ENCODE measurements at places on chromosomes 12 and 14.
A peak's percentile ranks its signal among the peaks of the same experiment; 100 is the strongest.

DNA sequence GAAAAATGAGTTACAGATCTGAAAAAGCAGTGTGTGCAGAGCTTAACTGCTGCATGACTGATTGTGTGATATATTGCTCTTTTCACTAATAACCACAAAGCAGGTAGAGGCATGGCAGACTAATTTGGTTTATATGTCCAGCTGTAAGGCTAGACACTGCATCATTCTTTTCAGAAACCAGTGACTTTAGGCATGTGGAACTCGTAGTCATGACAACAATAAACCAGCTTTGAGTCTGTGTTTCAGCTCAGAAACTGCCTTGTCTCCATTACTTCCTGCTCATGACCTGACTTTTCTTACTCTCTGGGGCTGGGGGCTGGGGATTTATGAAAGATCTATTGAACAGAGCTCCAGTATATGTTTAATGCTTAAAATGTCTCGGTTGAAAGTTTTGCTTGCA, 146.8 kb upstream of the LRIG3 start:
- peak; percentile 76 for DNase-seq

DNA sequence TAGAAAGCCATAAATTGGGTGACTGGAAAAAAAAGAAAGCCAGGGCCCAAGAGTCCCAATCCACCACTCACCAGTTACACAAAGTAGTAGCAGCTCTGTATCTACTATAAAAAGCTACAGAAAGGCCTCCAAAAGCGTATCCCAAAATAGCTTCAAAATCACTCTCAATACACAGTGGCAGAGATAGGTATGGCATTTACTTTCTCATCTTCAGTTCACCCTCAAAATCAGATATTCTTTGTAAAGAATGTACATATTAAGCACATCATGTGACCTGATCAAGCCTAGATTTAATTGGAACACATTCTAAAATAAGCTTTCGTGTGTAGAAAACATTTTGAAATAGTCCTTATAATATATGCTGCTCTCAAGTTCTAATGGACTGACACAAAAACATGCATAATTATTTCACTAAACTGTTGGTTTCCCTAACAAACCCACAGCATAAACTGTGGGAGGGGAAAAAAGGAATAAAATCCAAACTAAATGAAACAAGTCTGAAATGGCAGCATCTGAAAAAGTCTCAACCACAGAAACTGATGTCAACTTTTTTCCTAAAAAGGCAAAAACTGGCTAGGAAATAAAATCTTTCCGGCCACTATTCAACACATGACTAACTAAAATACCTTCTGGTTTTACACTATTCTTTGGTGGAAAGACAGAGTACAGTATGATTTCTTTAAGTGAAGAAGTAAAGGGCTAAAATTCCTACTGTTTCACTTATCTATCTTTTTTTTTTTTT, 25.9 kb downstream of the UBE2N start:
- no peak for DNase-seq

DNA sequence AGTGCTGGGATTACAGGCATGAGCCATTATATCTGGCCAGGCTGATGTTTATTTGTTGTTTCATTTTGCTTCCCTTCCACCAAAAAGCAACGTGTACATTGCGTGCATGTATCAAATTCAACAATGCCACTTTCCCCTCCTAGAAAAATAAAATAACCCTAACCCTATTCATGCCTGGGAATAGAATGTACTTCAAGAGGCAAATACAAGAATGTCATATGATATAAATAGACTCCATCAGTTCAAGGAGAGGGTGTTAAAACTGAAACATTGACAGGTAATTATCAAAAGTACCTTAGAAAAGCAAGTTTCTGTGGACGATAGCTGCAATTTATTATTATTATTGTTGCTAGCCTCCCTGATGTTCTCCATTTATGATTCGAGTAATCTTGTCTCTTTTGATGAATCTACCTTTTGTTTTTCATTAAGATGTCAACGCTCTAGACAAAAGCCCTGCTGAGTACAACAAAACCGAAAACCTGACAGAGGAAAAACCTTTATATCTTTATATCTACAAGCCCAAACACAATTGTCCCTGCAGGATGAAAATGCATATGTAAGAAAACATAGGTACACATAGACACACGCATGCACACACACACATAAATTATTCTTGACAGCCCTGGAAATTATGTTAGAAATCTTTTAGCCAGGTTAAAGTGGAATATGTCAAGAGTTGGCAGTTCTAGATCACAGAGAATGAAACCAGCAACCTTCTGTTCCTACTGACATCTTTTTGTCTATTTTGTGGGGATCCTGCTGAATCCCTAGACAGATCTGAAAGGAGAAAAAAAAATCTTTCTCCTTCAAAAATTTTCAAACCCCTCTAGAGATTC, 98.9 kb downstream of the BTG1 start:
- DNase-seq = no peak

- DNase-seq = no peak
These were observed 1662.6 kb upstream of the SEL1L start for GRCh38 chr14:83196236-83196635.

GRCh38 chr12:113796852-113797534, 169.1 kb downstream of the RBM19 start:
- peak; percentile 30 for DNase-seq

DNA sequence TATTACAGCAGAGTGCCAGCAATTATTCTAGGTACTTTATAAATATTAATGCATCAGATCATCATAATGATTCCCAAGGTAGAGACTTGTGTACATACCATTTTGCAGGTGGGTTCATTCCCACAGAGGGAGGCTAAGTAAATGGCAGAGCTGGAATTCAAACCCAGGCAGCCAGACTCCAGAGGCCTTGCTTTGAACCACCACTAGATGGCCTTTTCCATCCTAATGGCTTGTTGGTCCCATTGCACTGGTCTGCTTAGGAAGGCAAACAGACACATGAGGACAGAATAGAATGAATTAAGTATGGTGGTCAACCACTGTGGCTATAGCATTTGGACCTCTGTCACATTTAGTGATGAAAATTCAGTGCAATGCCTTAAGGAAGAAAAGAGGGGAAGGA, 158.7 kb downstream of the METTL25 start:
- DNase-seq = no peak

DNA sequence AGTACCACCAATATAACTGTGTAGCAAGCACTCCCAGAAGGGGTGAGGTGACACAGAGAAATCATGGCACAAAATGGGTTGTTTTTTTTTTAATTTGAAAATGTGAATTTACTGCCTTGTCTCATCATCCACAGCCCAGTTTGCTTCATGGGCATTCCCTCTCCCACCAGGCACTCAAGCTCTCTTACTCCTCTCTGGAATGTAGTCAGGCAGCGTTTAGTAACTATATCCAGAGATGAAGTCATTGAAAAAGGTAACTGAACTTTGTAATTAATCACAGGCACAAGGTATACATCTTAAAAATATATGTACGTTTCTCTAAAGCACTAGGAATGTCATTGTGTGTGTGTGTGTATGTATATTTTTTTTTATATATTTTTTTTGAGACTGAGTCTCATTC, 91.4 kb downstream of the FAR2 start:
- DNase-seq = peak; percentile 48

DNA sequence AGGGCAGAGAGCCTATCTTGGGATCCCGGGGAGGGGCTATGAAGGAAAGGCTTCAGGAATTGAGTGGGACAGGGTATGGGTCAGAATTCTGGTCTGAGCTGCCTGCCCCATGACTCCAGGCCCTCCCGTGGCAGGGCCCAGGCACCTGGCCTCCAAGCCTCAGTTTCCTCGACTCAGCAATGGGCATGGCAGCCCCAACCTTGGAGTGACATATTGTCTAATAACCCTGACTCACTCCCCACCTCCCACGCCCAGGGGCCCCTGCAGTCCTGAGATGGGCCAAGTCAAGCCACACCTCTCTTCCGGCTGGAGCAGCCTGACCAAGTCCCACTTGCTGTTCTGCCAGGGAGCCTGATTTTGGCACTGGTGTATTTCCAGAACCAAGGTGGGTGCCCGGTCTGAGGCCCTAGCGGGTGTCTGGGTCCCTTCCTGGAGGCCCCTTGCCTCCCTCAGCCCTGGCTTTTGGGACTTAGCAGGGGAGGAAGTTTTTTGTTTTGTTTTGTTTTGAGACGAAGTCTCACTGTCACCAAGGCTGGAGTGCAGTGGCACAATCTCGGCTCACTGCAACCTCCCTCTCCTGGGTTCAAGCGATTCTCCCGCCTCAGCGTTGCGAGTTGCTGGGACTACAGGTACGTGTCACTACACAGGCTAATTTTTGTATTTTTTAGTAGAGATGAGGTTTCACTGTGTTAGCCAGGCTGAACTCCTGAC, 40.3 kb upstream of the RCOR1 start:
- no peak for DNase-seq

- no peak for DNase-seq
These were observed 301.1 kb upstream of the NPAS3 start for GRCh38 chr14:32637582-32637981.

GRCh38 chr14:104656014-104656714, 33.3 kb upstream of the INF2 start:
- DNase-seq = no peak

DNA sequence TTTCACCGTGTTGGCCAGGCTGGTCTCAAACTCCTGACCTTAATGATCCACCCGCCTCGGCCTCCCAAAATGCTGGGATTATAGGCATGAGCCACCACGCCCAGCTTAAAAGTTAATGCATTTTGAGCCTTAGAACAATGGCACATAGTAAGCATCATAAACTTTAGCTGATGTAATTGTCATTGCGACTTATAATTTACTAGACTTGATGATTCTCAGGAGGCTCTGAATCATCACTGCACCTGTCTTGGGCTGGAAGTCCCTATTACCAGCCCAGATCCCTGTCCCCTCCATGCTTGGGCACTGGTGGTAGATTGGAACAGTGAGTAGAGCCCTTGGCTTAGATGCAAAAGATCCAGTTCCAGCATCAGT, 26.1 kb downstream of the KMT5A start:
- no peak for DNase-seq

DNA sequence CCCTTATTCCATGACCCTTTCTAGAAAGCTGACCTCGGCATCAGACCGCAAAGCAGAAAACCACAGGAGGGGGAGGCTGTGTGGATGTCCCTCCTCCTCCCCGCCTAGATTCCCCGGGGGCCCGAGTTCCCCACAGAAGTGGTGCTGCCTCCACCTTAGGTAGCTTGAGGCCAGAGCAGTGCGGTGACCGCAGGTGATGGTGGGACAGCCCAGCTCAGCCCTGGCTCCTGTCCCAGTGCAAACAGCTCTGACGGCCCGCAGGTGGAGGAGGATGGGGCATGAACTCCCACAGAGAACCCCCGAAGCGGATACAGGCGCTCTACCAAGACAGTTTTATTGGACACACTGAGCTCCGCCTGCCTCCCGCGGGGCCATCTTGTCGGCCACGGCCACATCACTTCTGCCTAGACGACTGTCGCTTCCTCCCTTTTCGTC, 19.5 kb downstream of the ARL6IP4 start:
- DNase-seq = no peak

GRCh38 chr12:122354958-122355641, 67.4 kb downstream of the CLIP1 start:
- DNase-seq = no peak

DNA sequence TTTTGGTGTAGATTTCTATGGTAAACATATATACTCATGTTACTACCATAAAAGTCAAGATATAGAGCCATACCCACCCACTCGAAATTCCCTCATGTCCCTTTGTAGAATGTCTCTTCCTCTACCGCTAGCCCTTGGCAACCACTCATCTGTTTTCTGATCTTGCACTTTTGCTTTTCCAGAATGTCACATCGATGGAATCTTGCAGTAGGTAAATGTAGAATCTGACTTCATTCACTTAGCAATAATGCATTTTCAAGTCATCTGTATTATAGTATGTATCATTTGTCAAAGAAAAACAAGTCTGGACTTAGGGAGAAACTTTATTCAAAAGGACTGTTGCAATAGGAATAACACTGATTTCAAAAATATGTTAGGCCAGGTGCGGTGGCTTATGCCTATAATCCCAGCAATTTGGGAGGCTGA, 19.3 kb upstream of the CLEC2D start:
- DNase-seq = peak; percentile 35

DNA sequence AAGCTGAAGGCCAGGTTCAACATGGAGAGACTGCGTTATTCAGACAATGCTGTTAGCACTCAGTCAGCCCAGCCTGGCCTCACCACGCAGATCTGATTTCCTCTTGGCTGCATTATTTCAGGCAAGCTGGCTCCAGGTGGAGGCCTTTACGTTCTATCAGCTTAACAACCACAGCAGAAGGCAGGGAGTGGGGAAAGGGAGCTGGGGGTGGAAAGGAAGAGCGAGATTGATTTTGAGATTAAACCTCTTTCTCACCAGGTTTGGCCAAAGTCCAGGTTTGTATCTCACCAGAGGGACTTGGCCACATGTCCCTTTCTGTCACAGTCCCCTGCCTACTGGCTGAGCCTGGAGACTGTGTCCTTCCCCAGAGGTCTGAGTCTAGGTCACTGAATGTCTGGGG, 543.7 kb upstream of the TMEM132C start:
- DNase-seq = peak; percentile 1

- no peak for DNase-seq
These were observed at the start of gene KLRC4 for GRCh38 chr12:10409392-10409791. KLRC4 (minus strand) TSS chr12:10409757; CDS start chr12:10409575, 182 bp downstream.

DNA sequence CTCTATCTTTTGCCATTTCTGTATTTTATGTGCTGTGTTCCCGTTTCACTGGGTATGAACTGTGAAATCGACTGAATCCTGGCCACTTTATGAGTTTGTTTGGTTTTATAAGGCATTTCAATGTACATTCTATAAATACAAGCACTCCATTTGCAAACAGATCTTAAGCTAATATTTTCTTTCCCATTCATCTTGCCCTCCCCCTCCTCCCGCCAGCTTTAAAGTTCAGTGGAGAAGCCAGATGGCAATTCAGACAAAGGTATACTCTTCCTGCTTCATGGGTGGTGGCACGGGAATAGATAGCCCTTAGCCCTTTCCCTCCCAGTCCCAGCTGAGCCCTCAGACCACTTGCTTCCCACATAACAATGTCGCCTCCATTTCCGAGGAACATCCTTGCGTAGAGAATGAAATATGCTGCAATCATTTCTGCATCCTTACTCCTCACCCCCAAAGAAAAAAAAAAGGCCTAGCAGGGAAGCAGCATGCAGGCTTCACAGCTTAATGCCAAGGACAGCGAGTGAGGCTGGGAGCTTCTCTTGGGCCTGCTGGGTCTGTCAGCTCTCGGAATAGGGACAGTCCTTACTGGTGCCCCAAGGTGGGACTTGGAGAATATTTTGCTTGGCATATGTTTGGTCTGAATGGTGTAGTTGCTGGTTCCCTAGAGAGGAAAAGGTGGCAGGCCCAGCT, 52.8 kb upstream of the SRSF5 start:
- no peak for DNase-seq

DNA sequence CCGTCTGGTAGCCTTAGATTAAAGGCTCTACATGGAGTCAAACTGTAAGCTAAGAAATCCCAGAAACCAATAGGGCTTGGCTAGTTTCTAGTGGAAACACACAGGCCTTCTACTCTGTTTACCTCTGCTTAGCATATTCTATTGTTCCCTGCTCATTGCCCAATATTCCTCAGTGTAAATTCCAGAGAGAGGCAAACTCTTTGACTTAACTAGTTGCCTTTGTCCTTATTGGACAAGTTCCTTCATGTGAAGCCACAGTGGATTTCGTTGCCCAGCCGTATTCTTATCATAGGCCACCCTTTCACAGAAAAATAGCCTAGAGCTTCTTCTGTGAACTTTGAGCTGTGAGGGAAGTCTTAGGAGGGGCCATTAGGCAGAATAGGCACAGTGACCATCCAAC, 186.1 kb downstream of the PLCZ1 start:
- DNase-seq = no peak

Data from lung (tissue), 17 donors.